ENCODE measurements at places on chromosomes 12 and 14.
A peak's percentile ranks its signal among the peaks of the same experiment; 100 is the strongest.

DNA sequence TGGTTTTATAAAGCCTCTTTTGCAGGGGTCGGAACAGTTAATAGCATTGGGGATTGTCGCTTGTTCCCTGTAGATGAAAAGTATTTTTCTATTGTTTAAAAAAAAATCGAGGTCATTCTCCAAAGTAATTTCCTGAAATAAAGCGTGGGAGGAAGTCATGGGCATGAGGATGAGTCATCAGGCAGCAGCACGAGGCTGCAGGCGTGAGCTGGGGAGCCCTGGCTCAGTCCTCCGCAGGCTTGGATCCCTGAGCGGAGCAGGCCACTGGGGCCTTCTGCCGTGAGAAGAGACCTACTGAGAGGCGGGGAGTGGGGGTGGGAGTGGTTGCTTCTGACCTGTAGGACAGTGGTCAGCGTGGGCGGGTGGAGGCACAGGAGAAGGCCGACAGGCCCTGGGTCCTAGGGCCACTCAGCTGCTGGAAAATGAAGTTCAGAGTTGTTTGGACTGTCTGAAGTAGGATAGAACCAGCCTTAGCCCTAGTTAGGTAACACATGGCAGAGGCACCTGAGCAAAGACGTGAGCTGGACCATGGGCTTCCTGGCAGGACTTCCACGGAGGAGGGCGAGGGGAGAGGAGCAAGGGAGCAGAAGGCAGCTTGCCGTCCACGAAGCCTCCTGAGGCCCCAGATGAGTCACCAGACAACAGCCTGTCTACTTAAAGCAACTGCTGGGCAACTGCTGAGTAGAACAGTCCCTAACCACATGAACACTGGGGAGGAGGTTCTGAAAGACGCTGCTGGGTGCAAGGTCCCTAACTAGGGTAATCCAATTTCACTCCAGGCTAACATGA is 21.1 kb upstream of the LGALS3 start:
- H3K4me3 ChIP-seq = no peak overlapping the region
- H3K27me3 ChIP-seq = no peaks in the 10 kb centered on the region

DNA sequence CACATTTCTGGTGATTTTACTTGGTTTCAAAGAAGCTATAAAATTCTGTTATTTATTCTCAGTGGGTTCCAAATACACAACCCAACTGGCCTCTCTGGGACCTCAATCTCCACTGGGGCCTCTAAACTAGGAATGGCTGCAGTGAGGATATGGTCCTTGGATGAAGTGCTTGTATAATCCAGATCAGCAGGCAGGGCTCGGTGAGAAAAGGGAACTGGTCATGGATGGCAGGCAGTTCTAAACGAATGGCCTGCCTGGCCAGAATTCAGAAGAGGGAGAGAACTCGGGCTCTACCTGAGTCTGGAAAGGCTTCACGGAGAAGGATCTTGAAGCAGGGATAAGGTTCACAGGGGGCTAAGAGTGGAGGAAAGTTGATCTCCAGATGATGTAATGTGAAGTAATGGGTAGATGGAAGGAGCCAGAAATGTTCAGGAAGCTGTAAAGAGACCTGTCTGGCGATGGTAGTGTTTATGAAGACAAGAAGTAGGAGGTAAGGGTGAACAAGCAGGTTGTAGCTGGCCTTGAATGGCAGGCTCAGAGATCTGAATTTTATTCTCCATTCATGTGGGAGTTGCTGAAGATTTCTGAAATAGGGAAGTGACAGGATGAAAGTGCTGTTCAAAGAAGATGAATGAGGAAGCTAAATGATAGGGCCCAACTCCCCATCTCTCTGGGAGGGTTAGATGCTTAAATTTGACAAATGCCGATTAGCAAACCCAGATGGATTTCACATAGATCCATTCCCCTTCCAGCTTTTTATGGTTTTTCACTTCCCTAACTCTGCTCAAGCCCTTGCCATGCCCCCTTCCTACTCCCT is 31.5 kb upstream of the ANO6 start:
- H3K4me1 ChIP-seq = no peaks in the 10 kb centered on the region
- no peak for DNase-seq
- no peak overlapping the region for H3K4me3 ChIP-seq
- no peaks in the 10 kb centered on the region for H3K27me3 ChIP-seq

- peaks cover 16% of the 10 kb centered on the region for H3K27me3 ChIP-seq
- no peak overlapping the region for H3K27ac ChIP-seq
- peaks cover 8% of the 10 kb centered on the region for H3K4me1 ChIP-seq
- no peaks in the 10 kb centered on the region for H3K36me3 ChIP-seq
- DNase-seq = no peak
- no peak overlapping the region for H3K4me3 ChIP-seq
Measured at GRCh38 chr12:25337916-25338315, 87.2 kb upstream of the KRAS start.

DNA sequence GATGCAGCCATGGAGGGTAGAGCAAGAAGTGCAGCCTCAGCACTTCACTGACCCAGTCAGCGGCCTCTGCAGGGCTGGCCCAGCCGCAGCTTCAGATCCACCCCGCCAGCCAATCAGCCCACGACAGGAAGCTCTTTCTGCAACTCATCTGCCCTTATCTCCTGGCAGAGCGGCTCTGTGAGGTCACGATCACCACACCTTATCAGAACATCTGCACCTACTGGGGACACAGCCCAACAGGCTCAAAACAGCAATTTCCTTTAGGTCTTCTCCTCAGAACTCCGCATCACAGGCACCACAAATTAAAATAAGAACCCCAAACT is 287.3 kb downstream of the BCL11B start:
- peaks cover 53% of the 10 kb centered on the region for H3K4me1 ChIP-seq
- peak overlapping the region; percentile 98 for H3K27ac ChIP-seq
- peak overlapping the region; percentile 40 for H3K4me3 ChIP-seq
- H3K27me3 ChIP-seq = no peaks in the 10 kb centered on the region
- H3K36me3 ChIP-seq = peaks cover 3% of the 10 kb centered on the region
- peak; percentile 89 for DNase-seq
